ENCODE measurements at places on chromosomes 13 and 19. TPM values are rescaled to one million over a fixed set of nuclear protein-coding genes. Genes with fewer than 3 reads are reported as not detected.

GRCh38 chr13:112443995-112444311 lies 67.8 kb downstream of the SPACA7 start:
- peak; percentile 68 for DNase-seq

- no peak for DNase-seq
These were observed 1974.1 kb upstream of the PCDH20 start for GRCh38 chr13:63389756-63390155.

DNA sequence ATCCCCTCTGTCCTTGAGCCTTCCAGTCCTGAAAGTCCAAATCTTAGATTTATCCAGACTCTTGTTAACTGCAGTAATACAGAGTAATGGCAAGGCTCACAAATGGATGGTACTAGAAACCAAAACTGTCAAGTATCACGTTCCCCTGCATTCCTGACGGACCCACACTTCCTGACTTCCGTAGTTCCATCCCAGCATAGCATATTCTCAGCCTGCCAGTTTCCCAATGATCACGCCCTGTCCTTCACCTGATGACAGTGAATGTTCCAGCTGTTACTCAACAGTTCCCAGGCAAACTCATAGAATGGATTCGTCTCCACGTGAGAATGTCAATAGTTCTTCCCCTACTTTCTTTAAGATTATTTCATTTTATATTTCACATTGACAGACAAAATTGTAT lies 33.6 kb downstream of the SLC7A1 start:
- DNase-seq, result no peak

DNA sequence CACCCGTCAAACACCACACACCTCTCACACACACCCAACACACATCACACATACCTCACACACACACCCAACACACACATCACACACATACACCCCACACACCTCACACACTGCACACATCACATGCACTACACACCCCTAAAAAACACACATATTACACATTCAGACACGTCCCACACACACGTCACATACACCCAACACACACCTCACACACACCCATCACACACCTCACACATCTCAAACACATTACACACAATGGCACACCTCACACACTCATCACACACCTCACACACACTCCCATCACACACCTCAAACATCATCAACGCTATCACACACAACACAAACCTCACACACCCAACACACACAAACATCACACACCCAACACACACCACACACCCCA lies 133.1 kb downstream of the CRYL1 start:
- DNase-seq, result no peak

TTC9B gene
- total RNA-seq, result not detected

- DNase-seq, result no peak
These were observed 14.0 kb upstream of the CRTC1 start for GRCh38 chr19:18669524-18669817.

- DNase-seq, result no peak
These were observed 4.7 kb upstream of the SLC5A5 start for GRCh38 chr19:17866964-17867486.

FOXO1 gene
- 28.9 TPM for total RNA-seq

ZNF574 gene
- 11.0 TPM for total RNA-seq

GRCh38 chr13:65378943-65379519 lies 1851.1 kb downstream of the PCDH9 start:
- no peak for DNase-seq

DNA sequence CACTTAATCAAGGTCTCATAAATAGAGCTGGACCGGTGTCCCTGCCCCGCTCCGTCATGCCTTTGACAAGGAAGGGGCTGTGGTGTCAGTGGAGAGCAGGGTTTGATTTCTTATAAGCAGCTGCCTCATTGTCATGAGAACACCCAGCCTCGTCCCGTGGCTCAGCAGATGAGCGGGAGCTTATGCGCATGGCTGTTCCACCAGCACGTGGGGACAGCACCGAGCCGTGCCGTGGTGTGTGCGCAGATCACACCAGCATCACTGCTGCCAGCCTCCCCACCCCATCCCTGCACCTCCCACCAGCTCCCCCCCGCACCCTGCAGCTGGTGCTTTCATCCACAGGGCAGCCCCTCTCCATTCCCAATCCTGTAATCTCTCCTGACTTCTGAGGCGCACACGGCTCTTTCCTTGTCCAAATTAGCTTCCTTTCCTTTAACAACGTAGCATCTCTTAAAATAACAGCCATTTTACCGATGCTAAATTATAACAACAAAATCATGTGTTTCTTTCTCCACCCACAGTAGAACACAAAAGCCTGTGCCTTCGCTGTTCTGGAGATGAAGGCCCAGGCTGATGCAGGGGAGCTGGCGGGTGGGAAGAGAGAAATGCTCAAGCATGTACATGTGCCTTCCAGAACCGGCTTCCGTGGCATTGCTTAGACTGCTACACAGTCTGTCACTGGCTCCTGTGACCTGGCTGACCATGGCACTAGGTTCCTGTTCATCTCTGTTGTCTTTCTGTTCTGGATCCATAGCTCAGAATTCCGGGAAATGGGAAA lies 96.8 kb downstream of the RAB20 start:
- peak; percentile 71 for DNase-seq

NBEA gene
- total RNA-seq, result 14.9 TPM

DNA sequence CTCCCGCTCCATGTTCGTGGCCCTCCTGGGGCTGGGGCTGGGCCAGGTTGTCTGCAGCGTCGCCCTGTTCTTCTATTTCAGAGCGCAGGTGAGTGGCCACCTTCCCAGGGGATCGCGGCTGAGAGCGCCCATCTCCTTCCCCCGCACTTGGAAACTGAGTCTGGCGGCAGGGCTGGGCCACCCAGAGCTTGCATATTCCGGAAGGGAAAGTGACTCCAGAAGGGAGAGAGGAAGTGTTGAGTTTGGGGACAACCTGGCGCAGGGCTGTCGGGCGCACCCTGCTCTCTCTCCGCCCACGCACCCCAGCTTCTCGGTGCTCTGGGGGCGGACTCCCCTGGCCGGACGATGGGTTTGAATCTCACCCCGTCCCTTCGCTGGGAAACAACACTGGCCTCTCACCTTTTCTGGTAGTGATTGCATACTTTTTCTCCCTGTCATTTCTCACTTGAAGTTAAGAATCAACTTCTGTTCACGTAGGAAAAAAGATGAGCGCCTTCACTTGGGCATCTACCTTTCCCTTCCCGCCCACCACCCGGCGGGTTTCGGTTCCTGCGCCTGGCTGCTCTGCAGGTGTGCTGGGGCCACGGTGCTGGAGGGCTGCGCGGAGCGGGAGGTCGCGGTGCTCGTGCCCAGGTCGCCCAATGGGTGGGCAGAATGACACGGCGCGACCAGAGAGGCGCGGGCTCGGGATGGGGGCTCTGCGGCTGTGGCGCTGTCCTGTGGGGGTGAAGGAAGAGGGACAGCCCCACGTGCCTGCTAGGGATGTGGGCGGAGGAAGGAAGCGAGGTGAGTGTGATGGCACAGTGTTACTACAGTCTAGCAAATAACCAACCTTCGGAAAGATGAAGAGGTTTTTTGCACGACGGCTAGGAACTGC lies 721 bp downstream of the TNFSF11 start:
- no peak for DNase-seq

SERP2 gene
- 3.6 TPM for total RNA-seq

Measured in Peyer's patch (tissue), 4 donors.